T-helper 9 cell (primary cell): ENCODE measurements at places on chromosomes 5 and 9.

DNA sequence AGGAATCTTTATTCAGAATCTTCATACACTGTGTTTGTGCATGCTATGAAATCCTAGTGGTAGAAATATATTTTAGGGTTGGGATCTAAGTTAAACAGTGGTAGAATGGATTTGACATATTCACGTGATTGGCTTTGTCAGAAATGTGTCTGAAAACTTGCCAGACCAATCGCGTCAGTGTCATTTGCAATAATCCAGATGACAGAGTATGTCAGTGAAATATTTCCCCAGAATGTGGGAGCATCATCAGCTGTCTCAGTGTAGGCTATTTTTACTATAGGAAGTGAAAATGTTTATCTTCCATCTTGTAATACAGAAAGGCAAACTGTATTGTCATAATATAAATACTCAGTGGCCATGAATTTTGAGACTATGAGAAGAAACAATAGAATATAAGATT lies 220.6 kb upstream of the EDIL3 start:
- no peak for DNase-seq

DNA sequence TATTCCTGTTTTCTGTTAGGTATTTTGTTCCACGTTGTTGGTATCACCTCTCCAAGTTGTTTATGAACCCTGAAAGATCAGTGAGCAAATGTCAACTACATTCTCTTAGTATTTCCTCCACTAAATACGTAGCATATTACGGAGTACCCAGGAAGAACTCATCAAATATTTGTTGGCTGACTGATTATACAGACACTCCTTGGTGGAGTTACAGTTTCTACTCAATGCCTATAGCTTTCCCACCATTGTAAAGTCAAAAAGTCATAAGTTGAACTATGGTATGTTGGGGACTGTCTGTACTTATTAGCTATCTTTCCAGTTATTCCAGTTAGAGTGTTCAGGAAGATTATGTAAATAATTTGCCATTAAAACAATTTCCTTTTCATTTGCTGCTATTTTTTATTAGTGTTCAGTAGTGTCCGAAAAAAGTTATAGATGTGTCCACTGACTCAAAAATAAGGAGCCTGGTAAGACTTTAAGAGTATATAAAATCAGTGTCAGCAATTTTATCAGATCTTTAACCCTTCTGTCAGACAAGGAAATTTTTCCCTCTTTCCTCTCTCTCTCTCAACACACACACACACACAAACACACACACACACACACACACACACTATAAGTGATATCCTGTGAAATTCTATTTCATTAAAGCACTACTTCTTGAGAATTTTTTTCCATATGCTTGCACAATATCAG lies 6.8 kb upstream of the APBA1 start:
- no peak for DNase-seq

GRCh38 chr5:179357031-179357430 lies 11.8 kb upstream of the ADAMTS2 start:
- DNase-seq, result no peak

DNA sequence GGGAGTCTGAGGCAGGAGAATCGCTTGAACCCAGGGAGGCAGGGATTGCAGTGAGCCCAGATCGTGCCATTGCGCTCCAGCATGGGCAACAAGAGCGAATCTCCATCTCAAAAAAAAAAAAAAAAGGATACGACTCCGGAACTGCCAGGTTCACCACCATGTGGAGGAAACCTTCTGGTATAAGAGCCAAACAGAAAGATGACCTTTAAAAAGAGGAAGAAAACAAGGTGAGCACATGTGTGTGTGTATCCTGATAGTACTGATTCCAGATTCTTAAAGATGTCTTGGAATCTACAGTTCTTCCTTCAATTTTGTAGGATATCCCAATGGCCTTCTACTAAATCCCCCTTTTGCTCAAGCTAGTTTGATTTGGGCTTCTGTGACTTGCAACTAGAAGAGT lies 33.7 kb downstream of the FBXO10 start:
- DNase-seq, result no peak

- DNase-seq, result no peak
Observed at GRCh38 chr5:43711496-43711895, 108.5 kb downstream of the NNT start.

DNA sequence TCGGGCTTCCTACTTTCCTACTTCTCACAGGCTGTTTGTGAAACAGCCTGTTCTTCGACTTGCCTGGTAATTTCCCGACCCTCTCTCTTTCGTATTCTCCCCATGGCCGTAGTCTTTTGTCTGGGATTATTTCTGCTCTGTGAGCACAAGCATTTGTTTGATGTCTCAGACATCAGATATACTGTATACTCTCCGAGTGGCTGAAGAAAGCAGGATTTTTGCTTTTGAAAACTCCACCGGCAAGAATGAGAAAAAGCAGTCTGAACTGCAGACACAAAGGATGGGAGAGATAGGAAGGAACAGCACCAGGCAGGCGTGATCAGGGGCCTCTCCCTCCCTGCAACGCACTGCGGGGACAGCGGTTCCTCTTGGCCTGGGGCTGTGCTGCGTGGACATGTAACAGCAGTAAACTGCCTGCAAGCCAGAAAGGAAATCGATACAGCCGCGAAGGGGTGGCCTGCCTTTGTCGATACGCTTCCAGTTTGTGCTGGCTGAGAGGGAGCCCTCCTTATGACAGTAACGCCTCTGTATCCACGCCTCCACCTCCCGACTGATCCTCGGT lies 313.9 kb upstream of the TLE4 start:
- DNase-seq, result no peak

GRCh38 chr9:131743501-131743900 lies 3.6 kb upstream of the RAPGEF1 start:
- DNase-seq, result no peak

DNA sequence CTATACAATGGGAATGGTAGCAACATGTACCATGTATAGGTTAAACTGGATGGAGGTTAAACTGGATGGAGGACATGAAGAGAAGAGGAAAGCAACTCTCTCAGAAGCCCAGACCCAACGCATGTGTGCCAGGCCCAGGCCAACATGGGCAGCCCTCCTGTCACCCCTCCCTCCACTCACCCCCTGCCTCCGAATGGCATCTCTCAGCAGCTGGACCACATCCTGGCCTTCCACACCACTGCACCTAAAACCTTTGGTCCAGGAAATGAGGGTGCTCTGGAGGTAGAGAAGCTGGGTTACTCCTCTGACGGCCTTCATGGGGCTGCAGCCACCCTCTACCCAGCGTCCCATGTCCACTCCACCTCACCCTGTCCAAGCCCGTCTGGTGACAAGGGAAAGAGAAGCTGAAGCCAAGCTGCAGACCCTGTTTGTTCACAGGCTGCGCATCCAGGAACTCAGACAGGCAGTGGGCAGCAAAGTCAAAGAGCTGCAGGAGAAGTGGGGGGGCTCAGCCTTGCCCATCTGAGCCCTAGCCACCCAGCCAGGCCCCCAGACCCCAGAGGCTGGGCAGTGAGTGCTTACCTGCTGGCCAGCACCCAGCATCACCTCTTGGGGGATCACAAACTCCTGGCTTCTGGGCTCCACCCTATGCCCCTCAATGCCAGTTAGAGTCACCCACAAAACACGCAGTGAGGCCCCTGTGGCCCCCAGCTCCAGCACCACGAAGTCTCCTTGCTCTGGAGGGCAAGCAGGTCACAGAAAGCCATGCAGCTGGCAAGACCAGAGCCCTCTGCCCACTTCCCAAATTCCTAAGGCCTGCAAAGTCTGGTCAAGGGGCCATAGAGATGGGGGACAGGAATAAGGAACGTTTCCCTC lies 8.5 kb downstream of the HK3 start:
- no peak for DNase-seq

DNA sequence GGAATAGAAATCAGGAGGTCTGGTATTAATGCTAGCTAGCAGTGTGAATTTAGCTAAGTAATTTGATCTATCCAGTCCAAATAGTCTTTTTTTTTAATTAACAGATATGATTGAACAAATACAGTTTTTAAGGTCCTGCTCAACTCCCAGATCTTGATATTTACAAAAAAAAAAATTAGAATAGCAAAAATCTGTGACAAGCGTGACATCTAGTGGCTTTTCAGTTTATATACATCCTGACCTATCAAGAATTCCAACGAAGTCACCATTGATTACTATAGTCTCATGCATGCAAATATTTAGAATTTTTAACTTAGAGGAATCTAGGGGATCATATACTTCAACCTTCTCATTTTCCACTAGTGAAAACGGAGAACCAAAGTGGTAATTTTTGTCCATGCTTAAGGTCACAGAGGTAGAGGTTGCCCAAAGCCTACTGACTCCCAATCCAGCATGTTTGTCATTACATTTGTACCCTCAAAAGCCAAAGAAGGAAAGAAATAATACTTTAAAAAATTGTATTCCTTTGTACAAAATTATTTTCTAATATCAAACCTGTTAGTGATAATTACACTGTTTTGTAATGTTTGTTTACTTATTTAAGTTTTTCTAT lies 17.6 kb upstream of the TARS1 start:
- no peak for DNase-seq

GRCh38 chr5:117999939-118000549 lies 988.3 kb downstream of the DTWD2 start:
- no peak for DNase-seq

DNA sequence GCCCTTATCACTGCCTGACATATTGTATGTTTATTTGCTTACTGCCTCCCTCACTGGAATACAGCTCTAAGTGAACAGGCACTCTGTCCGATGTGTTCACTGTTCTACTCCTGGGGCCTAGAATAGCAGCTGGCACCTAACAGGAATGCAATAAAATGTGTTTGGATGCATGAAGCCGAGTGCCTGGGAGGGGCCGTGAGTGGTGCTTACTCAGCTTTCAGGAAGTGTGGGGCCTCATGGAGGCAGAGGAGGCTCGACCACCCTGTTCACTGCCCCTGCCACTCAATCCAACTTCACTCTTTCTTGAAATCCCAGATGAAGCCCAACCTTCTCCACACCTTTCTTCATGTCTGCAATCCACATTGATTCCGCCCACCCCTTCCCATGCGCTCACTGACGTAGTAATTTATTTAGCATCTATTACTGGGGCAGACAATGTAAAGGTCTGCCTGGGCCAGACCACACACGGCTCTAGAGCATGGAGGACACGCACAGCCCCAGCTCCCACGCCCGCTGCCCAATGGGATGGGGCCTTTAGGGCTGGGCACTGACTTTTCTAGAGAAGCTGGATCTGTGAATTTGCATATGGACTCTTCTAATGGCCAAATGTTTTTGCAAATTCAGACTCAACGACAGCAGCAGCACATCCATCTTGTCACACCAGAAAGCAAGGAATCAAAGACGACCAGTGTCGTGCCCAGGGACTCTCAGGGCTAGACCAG lies 21.3 kb downstream of the TBC1D9B start:
- DNase-seq, result no peak

DNA sequence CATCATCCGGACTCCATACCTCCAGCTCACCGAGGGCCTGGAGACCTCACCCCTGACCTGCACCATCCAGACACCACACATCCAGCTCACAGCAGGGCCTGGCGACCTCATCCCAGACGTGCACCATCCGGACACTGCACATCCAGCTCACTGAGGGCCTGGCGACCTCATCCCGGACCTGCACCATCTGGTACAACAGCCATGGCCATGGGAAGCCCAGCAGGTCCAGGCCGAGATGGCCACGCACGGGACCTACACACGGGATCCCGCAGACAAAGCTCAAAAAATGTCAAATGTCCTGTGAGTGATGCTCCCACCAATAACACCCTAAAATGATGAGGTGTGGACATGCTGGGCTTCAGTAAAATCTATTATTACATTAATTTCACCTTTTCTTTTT lies 9.7 kb downstream of the TERT start:
- no peak for DNase-seq

GRCh38 chr9:37511016-37512010 lies 25.6 kb downstream of the POLR1E start:
- no peak for DNase-seq

GRCh38 chr9:86337469-86338108 lies 16.6 kb downstream of the TUT7 start:
- no peak for DNase-seq

- no peak for DNase-seq
Observed at GRCh38 chr5:148385094-148385493, 1.3 kb downstream of the FBXO38 start.

DNA sequence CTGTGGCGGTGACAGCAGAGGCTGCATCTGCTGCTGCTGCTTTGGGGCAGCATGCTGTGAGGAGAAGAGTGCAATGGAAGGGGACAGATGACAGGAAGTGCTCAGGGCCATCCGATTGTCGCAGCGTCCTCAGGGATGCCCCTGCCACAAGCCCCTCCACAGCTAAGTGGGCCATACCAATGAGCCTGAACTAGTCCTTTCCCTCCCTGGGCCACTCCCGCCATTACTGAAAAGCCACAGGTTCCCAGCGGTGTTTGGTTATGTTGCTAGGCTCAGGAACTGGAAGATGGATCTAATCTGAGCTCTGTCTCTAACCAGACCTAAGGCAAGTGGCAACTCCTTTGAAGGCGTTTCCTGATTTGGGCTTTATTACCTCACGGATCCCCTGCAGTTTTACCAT lies 109.2 kb downstream of the GAPVD1 start:
- no peak for DNase-seq

DNA sequence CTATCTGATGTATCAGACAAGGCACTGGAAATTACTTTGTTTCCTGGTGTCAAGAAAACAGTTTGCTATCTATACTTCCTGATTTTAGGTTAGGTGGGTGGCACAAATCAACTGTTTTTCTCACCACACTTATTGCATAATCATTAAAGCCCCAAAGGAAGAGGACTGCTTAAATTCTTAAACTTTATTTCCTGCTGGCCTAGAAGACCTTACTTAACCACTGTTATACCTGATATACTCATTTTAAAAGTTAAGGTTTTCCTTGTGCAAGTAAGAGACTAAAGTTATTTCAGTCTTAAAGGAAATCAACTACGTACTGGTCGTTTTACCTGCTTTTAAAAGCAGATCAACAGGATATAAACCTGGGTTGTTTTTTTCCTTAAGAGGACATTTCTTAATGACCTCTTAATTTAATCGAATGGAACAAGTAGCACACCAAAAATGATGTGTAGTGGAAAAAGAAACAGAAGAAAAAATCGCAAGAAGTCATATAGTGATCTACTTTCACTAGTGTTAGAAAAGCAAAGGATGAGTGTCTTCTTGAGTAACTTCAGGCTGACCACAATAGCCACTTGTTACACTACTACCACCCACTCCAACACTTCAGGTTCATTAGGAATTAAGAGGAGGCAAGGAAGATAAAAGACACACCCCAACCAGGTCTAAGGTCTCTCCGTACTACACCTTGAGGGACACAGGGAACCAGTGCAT lies 974 bp downstream of the CLINT1 start:
- DNase-seq, result no peak
